Breast epithelium (tissue), 4 donors: ENCODE measurements at places on chromosomes 1 and 21. TPM values are rescaled to one million over a fixed set of nuclear protein-coding genes. Genes with fewer than 3 reads are reported as not detected.

DNA sequence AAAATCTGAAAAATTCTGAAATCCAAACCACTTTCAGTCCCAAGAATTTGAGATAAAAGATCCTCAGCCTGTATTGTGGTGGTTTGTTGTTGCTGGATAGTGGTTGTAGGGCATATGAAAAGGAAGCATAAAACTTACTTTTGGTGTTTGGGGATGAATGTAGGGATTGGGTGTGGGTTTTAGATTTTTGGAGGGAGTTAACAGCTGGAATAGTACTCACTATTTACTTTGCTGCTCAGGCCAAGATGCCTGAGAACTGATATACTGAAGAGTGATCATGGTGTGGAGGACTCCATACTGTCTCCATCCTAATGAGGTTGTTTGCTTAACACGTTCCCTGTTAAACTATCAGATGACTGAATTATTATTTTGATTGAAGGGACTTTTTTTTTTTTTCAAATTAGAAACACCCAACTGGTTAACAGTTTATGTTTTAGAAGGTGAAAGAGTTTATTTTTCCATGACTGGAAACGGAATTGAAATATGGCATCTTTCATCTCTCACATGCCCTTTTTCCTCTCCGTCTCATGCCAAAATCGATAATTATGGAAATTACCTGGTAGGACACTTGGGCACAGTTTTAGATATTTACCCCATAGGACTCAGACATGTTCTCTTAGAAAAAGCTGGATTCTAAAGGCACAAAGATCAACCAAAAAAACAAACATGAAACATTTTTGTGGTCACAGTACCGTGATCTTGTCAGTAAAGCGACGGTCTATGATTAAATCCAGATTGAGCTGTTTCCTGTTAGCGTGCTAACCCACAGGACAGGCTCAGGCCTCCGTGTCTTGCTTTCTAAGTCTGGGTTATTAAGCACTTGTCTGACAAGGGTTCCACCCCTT, 37.3 kb downstream of the RGL1 start:
- DNase-seq: no peak

DNA sequence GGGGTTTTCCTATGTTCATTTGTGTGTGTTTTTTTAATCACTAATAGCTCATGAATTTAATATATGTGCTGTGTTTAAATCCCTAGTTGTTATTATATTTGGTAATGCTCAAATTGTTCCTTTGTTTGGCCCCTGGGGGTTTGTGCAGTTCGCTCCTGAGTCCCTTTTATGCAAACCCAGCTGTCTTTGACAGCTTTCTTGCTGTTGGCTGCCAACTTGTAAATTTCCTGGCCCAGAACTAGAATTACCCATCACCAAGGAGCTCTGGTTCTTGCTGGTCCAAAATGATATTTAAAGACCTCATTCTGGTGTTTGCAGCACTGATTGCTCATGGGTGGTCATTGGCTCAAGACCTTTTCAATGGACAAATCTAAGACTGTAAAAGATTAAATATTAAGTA, 39.6 kb upstream of the PGBD5 start:
- no peak for DNase-seq

DNA sequence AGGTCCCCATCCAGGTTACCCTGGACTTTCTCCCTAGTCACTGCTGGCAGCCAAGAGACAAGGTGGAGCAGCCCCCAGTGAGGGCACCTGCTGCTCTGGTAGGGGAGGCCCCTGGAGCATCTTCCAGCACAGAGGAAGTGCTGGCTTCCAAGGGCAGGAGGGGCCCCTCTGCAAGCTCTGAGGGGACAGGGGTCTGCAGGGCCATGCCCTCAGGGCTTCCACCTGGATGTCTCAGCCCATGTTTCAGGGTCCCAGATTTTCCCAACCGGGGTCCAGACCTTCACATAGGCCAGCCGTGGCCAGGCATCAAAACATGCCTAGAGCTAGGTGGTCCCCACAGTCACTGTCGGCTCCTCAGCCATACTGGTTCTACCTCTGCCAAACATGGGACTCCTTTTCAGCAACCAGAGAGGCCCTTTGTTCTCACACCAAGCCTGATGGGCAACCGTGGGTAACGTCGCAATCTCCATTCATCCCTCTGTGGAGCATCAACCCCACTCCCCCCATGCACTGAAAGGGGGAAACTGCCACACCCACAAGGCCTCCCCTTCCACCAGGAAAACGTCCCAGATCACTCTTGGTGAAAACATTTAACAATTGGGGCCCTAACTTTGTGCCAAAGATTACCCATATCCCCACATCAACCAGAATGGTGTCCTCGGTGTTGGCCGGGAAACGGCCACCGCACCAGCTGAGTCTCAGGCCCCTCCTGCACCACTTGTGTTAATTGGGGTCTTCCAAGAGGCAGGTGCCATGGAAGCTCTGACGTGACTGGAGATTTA, 1.9 kb upstream of the COL6A2 start:
- no peak for DNase-seq

DNA sequence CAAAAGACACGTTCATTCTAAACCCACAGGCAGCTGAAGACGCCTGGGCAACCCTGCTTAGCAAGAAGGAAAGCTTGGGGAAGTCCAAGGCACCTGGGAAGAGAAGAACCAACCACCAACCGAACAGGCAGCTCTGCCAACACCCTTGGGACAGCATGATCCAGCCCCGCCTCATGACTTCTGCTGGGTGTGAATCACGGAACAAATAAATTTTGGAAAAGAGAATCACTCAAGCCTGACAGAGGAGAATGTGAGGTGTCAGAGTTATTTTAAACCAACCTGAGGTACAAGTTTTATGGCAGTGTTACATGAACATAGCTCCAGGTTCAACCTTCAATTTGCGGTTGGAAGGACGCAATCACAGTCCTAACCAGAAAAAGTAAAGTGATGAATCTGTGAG, 10.0 kb upstream of the PADI4 start:
- DNase-seq: no peak

DNA sequence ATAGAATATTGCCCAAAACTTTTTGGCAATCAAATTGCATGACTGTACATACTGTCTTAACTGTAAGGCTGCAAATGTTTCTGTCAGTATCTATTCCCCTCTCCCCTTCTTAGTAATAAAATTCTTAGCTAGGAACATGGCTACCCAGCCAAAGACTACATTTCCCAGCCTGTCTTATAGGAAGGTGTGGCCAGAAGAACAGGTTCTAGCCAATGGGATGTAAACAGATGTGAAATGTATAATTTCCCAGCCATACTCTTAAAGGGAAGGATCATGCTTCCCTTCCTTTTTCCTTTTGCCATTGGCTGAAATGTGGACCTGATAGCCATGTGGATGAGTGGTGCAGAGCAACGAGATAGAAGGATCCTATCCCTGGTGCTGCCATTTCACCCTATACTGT, 7.0 kb upstream of the HIVEP3 start:
- no peak for DNase-seq

- no peak for DNase-seq
These were observed 29.4 kb upstream of the TMPRSS2 start for GRCh38 chr21:41537356-41537755.

The CCDC30 gene
- total RNA-seq: 14.0 TPM
